Activated CD4-positive, alpha-beta memory T cell treated with anti-CD3 and anti-CD28 coated beads for 36 hours (primary cell): ENCODE measurements at places on chromosomes 1 and 21. TPM values are rescaled to one million over a fixed set of nuclear protein-coding genes. Genes with fewer than 3 reads are reported as not detected.

The HES2 gene
- total RNA-seq: not detected

The VPS72 gene
- total RNA-seq: 77.6 TPM

DNA sequence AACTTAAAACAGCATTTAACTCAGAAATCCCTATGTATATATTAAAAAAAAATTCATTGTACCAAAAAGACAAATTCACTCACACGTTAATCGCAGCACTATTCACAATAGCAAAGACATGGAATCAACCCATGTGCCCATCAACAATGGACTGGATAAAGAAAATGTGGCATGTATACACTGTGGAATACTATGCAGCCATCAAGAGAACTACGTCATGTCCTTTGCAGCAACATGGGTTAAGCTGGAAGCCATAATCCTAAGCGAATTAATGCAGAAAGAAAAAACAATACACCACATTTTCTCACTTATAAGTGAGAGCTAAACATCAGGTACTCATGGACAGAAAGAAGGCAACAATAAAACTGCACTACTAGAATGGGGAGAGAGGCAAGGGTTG is 99.4 kb downstream of the FAF1 start:
- no peaks in the 10 kb centered on the region for H3K27me3 ChIP-seq
- H3K36me3 ChIP-seq: peaks cover 21% of the 10 kb centered on the region
- no peak overlapping the region for H3K4me3 ChIP-seq
- H3K27ac ChIP-seq: no peak overlapping the region
- peaks cover 13% of the 10 kb centered on the region for H3K4me1 ChIP-seq
- no peak for DNase-seq

- no peak for DNase-seq
- no peaks in the 10 kb centered on the region for H3K27me3 ChIP-seq
- peaks cover 5% of the 10 kb centered on the region for H3K36me3 ChIP-seq
- H3K27ac ChIP-seq: no peak overlapping the region
- peaks cover 2% of the 10 kb centered on the region for H3K4me1 ChIP-seq
Observed at GRCh38 chr1:41097105-41097504, 75.6 kb upstream of the SLFNL1 start.

The CTSS gene
- total RNA-seq: 39.4 TPM

- no peaks in the 10 kb centered on the region for H3K36me3 ChIP-seq
- DNase-seq: no peak
- no peaks in the 10 kb centered on the region for H3K4me1 ChIP-seq
- no peak overlapping the region for H3K27ac ChIP-seq
- H3K4me3 ChIP-seq: no peak overlapping the region
Observed at GRCh38 chr1:82185084-82185483, 384.4 kb downstream of the ADGRL2 start.

DNA sequence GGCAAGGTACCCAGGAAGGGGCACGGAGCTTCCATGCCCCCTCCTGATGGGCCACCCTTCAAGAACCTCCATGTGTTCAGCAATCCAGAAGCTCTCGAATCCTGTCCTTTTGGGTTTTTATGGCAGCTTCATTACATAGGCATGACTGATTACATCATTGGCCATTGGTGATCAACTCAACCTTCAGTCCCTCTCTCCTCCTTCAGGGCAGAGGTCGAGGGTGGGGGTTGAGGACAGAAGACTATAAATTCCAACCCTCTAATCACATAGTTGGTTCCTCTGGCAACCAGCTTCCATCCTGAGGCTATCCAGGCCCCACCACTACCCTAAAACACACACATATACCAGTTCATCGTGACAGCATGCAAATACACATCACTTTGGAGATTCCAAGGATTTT is 135.7 kb downstream of the ZNF281 start:
- DNase-seq: no peak
- H3K36me3 ChIP-seq: no peaks in the 10 kb centered on the region
- no peak overlapping the region for H3K4me3 ChIP-seq
- H3K4me1 ChIP-seq: peaks cover 8% of the 10 kb centered on the region
- H3K27ac ChIP-seq: no peak overlapping the region

The HSD3B2 gene
- total RNA-seq: not detected

DNA sequence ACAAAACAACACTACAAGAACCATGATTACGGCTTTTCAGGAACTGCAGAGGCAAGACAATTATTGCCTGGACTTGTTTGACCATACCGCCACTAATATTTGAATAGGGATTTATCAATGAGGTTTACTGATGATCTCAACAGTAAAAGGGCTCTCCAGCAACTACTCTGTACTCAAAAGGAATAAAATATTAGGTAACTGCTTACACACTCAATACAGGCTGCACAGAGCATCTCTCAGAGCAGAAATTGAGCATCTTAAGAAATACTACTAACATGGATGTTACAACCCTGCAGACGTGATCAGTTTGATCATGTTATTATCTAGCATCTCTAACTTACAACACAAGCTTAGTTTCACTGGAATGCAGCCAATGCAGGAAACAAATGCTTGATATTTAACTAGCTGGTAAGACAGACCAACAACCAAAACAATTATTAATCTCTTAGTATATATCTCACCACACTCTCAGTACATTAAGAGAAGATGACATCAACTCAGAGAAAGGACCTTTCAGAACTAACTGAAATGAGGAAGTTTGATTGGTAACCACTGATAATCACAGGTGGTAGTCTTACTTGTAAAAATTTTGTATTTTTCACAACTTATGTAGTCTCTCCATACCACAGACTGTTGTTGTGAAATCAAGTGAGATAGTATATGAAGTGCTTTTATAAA is 52.2 kb downstream of the PUM1 start:
- no peak for DNase-seq
- no peak overlapping the region for H3K27ac ChIP-seq
- no peak overlapping the region for H3K4me3 ChIP-seq
- peaks cover 63% of the 10 kb centered on the region for H3K4me1 ChIP-seq
- H3K36me3 ChIP-seq: peaks cover 13% of the 10 kb centered on the region
- no peaks in the 10 kb centered on the region for H3K27me3 ChIP-seq

GRCh38 chr1:55634516-55634915 is 419.4 kb upstream of the USP24 start:
- H3K36me3 ChIP-seq: no peaks in the 10 kb centered on the region
- no peak for DNase-seq
- H3K27ac ChIP-seq: no peak overlapping the region
- H3K4me1 ChIP-seq: no peaks in the 10 kb centered on the region
- H3K27me3 ChIP-seq: peaks cover 6% of the 10 kb centered on the region
- no peak overlapping the region for H3K4me3 ChIP-seq

DNA sequence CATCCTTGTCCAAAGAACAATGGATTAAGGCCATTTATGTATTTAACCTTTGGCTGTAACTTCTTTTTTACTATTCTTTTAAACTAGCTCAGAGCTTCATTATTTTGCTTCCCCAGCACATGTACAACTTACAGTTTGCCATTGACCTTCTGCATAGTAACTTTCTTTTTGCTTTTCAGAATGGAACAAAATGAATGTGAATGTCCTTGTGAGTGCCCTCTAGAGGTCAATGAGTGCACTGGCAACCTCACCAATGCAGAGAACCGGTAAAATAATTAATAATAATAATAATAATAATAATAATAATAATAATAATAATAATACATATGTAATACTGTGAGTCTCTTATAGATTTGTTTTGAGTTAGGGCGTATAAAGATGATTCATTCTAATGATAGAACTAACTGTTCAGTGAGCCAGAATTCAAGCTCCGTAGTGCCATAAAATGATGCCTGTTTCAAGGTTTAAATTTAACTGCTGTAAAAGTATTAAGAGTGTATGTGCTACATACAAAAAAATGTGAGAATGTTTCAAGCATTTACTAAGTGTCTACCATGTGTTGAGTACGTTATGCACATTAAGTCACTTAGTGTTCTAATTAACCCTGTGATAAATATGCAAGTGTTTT is 69.0 kb upstream of the RAVER2 start:
- no peak overlapping the region for H3K4me3 ChIP-seq
- H3K27ac ChIP-seq: no peak overlapping the region
- no peaks in the 10 kb centered on the region for H3K36me3 ChIP-seq
- H3K4me1 ChIP-seq: no peaks in the 10 kb centered on the region

- H3K4me1 ChIP-seq: no peaks in the 10 kb centered on the region
- H3K27me3 ChIP-seq: no peaks in the 10 kb centered on the region
- H3K27ac ChIP-seq: no peak overlapping the region
- DNase-seq: no peak
- H3K36me3 ChIP-seq: peaks cover 15% of the 10 kb centered on the region
- no peak overlapping the region for H3K4me3 ChIP-seq
Observed at GRCh38 chr1:111414756-111415155, 12.8 kb downstream of the OVGP1 start.

The CEP170 gene
- total RNA-seq: 44.2 TPM

- no peak overlapping the region for H3K27ac ChIP-seq
- H3K4me1 ChIP-seq: no peaks in the 10 kb centered on the region
- no peaks in the 10 kb centered on the region for H3K36me3 ChIP-seq
- H3K27me3 ChIP-seq: no peaks in the 10 kb centered on the region
- no peak for DNase-seq
Observed at GRCh38 chr1:58158016-58158415, 388.5 kb downstream of the OMA1 start.

DNA sequence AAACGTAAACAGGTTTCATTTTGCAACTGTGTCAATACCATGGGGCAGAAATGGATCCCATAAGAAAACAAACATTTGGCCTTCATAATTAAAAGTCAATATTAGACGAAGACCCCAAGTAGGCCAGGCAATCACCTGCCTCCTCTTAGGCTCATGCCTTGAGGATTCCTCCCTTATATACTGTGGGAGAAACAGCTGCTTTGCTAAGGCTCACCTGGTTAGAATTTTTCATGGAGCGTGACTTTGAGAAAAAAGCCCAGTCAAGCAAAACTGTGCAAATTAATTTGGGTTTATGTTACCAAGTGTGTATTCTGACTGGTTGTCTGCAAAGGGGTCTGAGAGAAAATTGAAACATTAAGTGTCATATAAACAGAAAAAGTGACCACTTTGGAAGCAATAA is 605.3 kb upstream of the USP24 start:
- no peaks in the 10 kb centered on the region for H3K36me3 ChIP-seq
- no peak overlapping the region for H3K27ac ChIP-seq
- no peak overlapping the region for H3K4me3 ChIP-seq
- DNase-seq: no peak
- no peaks in the 10 kb centered on the region for H3K27me3 ChIP-seq
- no peaks in the 10 kb centered on the region for H3K4me1 ChIP-seq

DNA sequence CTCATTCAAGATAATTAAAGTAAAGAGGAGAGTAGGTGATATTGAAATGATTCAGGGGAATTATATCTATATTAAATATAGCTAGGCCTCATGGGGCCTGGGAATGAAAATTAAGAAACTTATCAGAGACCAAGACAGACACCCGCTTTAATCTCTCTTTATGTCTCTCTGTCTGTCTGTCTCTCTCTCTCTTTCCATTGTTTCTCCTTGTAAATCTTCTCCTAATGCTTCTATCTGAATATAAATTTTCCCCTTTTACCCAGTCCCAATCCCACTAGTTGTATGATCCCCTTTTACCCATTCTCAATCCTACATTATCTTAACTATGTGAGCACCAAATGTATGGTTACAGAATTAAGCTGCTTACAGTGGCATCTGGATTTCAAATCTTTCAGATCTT is 61.2 kb downstream of the RGS5 start:
- no peaks in the 10 kb centered on the region for H3K4me1 ChIP-seq
- H3K27ac ChIP-seq: no peak overlapping the region
- no peak overlapping the region for H3K4me3 ChIP-seq
- no peak for DNase-seq

The SPTA1 gene
- not detected for total RNA-seq

DNA sequence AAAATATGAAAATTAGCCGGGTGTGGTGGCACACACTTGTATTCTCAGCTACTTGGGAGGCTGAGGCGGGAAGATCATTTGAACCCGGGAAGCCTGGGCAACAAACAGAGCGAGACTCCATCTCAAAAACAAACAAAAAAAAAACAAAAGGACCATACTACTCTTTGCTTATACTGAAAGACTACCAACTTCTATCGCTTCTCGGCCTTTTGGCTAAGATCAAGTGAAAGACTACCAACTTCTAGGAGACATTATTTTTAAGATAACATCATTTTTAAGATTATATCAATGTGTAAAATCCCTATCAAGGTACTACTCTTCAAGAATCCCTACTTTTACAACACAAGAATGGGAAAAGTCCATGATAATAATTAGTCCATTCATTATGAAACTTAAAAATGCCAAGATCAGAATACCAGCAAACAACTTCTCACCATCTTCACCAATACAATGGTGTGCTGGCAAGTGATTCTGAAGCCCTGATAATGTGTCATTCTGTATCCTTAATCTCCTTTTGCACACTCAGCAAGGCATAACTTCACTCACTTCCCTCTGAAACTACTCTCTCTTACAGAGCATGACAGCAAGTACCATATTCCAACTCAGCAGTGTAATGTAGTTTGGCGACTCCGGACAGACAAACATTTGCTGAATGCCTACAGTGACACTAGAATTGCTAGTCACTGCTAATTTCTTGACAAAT is 1.7 kb downstream of the PTP4A2 start:
- H3K27ac ChIP-seq: peak overlapping the region; percentile 96
- peaks cover 36% of the 10 kb centered on the region for H3K36me3 ChIP-seq
- H3K27me3 ChIP-seq: no peaks in the 10 kb centered on the region
- H3K4me3 ChIP-seq: peak overlapping the region; percentile 98

DNA sequence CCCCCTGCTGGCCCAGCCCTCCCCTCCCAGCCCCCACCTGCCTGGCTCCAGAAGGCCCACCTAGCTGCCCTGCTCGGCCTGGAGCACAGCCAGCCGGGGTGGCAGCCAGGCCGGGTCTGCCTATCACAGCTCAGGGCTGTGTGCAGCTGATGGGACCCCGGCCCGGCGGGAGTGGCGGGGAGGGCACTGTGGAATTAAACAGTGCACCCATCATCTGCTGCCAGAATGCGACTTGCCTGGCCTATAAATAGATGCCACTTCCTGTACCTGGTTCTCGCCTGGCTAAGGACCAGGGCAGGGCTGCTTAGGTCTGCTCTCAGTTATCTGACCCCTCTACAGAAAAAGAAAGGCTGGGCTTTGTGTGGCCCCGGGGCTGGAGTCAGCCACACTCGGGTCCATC is 98.2 kb upstream of the VAMP3 start:
- peaks cover 5% of the 10 kb centered on the region for H3K27me3 ChIP-seq
- H3K36me3 ChIP-seq: no peaks in the 10 kb centered on the region
- no peak overlapping the region for H3K4me3 ChIP-seq
- no peaks in the 10 kb centered on the region for H3K4me1 ChIP-seq
- no peak for DNase-seq
- H3K27ac ChIP-seq: no peak overlapping the region

GRCh38 chr21:31908106-31909031 is 35.5 kb downstream of the HUNK start:
- H3K4me1 ChIP-seq: no peaks in the 10 kb centered on the region
- H3K36me3 ChIP-seq: no peaks in the 10 kb centered on the region

The ETV3L gene
- not detected for total RNA-seq

GRCh38 chr1:65255035-65255655 is 54.2 kb upstream of the DNAJC6 start:
- H3K27ac ChIP-seq: no peak overlapping the region
- peaks cover 22% of the 10 kb centered on the region for H3K4me1 ChIP-seq
- H3K27me3 ChIP-seq: peaks cover 10% of the 10 kb centered on the region
- peak overlapping the region; percentile 84 for H3K4me3 ChIP-seq
- DNase-seq: no peak
